BJ (cell line): ENCODE measurements at places on chromosomes 5 and 9. TPM values are rescaled to one million over a fixed set of nuclear protein-coding genes. Genes with fewer than 3 reads are reported as not detected.

DNA sequence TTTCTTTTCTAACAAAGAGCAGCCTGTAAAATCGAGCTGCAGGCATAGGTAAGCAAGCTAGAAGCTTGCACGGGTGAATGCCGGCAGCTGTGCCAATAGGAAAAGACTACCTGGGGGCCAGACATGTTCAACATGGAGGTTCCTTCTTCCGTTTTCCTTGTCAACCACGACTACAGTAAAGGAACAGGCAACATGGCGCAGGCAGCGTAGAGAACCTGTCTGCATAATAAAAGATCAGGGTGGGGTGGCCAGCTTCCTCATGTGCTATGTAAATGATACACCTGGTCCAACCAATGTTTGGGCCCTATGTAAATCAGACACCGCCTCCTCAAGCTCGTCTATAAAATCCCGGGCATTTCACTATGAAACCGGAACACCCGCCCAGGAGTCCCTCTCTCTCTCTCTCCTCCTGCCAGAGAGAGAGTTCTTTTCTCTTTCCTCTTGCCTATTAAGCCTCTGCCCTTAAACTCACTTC is 103.8 kb upstream of the LIFR start:
- DNase-seq: no peak

GRCh38 chr5:113188436-113188835 is 211.8 kb downstream of the DCP2 start:
- no peak for DNase-seq

DNA sequence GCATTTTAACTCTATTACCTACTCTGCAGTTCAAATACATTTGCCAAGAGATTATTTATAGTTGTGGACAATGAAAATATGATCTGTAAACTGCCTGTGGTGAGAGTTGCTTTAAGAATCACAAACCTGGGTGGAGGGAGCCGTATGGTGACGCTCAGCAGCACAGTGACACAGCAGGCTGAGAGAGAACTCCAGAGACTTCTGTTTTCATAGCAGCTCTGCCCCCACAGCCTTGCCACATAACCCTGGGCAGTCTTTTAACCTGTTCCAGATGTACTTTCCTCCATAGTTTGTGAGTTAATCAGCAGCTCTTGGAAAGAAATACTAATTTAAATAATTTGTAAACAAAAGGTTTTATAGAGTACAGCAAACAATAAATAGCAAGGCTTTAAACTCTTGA is 450.5 kb downstream of the ELAVL2 start:
- DNase-seq: no peak

GRCh38 chr5:143536364-143536763 is 132.9 kb upstream of the NR3C1 start:
- peak; percentile 90 for DNase-seq

DNA sequence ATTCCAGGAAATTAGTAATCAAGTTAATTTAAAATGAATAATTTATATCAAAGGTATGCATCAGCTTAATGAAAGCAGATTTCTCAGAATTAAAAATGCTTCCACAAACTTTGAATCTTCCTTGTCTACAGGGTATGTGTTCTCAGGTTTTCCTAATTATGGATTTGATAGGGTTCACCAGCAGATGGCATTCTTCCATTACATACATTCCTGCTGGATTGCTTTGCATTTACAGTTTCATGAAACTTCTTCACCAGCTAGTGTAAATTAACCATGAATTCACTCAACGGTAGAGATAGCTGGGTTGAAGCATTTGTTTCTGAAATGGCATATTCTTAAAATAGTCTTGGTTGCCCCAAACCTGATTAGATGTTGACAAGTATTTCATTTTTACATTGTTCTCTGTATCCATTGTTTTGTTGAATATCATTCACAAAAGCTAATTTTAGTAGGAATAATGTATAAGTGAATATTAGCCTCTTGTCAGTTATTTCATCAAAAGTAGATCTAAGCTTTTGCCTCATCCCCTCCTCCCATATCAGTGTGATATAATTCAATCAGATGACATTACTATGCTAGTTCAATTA is 68.7 kb upstream of the WDR41 start:
- no peak for DNase-seq

DNA sequence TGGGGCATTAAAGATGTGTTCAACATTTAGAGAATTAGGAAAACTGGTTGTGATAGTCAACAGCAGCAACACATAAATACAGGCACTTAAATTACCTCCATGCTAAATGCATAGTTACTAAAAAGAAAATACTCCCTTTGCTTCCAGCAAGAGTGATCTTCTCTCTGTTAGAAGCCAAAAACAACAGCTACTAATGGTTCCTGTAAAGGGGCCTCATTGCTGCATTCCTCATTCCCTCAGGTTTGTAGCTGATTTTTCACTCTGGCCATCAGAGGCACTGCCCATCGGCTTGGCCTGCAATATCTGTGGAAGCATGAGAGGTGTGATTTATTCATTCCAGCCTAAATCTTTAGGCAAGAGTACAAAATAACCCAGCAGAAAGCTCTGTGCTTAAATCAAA is 466.0 kb upstream of the ADAMTS16 start:
- no peak for DNase-seq

SVEP1 gene
- 24.8 and 33.5 TPM in 2 replicates for polyA plus RNA-seq

ABL1 gene
- 26.1 and 30.4 TPM in 2 replicates for polyA plus RNA-seq

SPINK7 gene
- not detected in 2 replicates for polyA plus RNA-seq

- no peak for DNase-seq
Observed at GRCh38 chr5:157845914-157846598, 12.9 kb downstream of the CLINT1 start.

- DNase-seq: no peak
Observed at GRCh38 chr9:32442433-32442832, 58.0 kb downstream of the ACO1 start.

DNA sequence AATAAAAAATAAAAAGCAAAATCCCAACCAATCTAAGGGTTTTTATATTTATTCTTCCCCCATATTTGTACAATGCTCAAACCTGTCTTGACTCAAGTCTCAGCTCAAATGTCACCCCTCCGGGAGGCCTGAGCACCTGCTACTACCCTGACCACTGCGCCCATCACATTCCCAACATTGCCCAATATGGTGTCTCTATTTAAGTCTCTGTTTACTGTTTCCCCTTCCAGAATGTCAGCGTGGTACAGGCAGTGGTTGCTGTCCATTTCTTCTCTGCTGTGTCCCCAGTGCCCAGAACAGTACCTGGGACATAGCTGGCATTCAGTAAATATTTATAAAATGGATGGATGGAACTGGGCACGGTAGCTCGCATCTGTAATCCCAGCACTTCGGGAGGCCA is 47.3 kb upstream of the PRRC2B start:
- no peak for DNase-seq

INSL4 gene
- polyA plus RNA-seq: not detected in 2 replicates

PDGFRB gene
- polyA plus RNA-seq: 163 and 276 TPM in 2 replicates

RNF224 gene
- not detected in 2 replicates for polyA plus RNA-seq

DNA sequence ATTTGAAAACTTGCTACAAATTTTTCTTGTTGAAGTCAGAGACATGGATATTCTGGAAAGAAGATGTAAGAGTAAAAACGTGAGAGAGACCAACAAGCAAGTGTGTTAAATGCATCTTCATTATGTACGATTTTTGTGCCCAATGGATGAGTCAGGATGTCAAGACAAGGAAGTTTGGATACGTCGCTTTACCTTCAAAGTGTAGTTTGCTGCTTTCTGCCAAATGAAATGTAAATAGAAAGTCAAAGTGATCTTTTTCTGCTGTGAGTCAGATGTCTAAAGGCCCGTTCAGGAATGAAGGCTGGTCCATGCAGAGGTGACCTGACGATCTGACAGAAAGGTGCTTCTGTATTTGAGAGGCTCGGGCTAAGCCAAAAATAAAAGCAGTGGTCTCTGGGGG is 273.1 kb upstream of the PIK3R1 start:
- DNase-seq: no peak

NMUR2 gene
- polyA plus RNA-seq: not detected in 2 replicates
